CD4-positive, alpha-beta T cell treated with Interferon alpha-2 for 1 hour (primary cell): ENCODE measurements at places on chromosomes 6 and 20.

DNA sequence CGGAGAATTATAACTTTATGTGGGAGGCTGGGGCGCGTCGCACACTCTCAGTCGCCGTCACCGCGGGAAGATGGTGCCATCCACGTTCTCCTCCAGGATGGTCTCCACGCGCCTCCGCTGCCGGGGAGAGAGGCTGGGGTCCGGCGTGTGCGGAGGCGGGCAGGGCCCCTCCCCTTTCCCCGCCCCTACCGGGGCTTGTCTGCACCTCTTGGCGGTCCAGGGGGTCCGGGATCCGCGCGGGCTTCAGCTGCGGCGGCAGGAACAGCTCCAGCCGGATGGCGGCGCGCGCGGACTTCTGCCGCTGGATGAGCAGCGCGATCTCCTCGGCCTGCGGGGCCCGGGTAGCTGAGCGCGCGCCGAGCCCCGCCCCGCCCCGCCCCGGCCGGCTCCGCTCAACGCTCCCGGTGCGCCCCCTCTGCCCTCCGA is 807 bp downstream of the LKAAEAR1 start:
- peak; percentile 79 for DNase-seq

GRCh38 chr20:25532971-25533391 is 52.4 kb downstream of the NINL start:
- no peak for DNase-seq

- no peak for DNase-seq
These were observed 478.2 kb downstream of the CD83 start for GRCh38 chr6:14595751-14596150.

- no peak for DNase-seq
These were observed 10.5 kb downstream of the NKX2-2 start for GRCh38 chr20:21503345-21503744.

GRCh38 chr20:45905505-45906079 is 6.4 kb downstream of the PLTP start:
- DNase-seq, result no peak

DNA sequence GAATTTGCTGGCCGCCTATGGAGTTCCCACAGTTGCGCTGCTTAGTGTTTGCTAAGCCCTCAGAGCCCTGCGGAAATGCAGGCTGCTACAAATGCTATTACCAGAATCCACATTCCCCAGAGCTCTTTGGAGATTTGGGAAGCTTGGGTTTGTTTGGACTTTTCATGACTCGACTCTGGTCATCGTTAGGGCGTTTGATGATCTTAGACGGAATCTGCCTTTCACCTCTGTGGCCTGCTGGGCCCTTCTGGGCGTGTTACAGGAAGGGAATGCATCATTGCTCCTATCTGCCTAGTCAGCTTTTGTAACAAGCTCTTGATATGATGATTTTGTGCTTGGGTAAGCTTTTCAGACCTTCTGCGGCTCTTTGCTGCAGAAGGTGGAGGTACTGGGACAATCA is 50.8 kb downstream of the EYA2 start:
- no peak for DNase-seq

DNA sequence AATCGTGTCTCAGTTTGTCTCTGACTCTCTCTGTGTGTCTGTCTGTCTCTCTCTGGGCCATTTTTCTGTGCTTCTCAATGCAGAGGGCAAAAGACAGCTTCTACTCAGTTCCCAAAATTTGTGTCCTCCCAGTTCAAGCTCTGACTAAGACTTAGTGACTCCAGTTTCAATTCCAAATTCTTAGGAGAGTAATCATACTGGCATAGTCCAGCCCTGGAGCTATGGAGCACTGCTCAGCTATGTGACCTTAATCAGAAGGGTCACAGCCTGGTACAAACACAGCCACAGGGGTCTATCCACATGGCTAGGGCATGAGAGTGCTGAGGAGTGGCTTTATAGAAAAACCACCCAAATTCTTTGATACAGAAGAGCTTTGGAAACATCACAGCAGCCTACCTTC is 91.9 kb downstream of the FOXF2 start:
- no peak for DNase-seq

DNA sequence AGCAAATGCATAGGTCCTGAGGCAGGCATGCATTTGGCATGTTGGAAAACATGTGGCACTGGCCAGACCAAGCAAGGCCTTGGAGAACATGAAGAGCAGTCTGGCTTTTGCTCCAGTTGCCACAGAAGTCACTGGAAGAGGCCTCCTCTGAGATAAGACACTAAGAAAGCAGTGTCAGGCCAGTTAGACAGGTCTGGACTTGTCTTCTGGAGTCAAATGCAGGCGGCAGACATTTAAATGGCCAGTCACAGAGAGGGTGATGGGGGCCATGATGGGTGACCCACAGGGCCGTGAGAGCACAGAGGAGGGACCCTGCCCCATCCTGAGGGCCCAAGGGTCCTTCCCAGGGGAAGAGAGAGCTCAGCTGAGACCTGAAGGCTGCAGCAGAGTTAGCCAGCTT is 26.7 kb upstream of the ADA start:
- no peak for DNase-seq

- DNase-seq, result no peak
These were observed 83.6 kb downstream of the TFAP2B start for GRCh38 chr6:50902260-50902659.

DNA sequence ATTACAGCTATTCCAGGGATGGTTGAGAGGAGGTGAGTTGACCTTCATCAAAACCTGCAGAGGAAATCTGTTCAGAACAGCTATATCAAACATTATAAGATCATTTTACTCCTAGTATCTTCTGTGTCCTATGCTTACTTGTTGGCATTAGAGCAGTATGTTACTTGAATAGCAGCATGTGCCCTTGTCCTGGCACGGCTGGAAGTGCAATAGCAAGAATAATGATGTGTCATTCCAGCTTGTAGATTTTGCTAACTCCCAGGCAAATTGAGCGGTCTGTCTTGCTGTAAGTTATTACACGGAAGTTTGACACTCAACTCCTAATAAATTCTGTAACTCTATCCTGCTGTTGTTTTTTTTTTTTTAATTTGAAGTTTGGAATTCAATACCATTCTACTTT is 385.5 kb downstream of the TENT5A start:
- DNase-seq, result no peak

DNA sequence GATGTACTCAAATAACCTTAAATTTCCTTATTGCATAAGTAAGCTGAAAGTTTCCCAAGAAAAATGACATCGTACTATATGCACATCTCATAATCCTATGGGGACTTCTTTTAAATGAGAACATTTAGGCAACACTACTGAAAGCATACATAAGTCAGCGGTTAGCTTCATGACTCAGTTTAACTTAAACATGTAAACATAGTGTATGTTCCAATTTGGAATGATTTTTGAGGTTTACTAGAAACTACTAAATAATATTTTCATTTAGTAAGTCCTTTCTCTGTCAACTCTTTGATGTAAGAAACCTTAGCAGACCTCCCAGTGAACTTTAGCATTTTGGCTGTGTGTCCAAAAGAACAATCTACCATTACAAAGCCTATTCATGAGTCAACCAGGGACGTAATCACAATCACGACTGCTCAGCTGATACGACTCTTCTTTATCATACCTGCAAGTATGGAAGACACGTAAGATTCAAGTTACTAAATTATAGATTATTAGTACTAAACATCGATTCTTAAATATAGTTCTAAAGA is 19.3 kb downstream of the HIVEP2 start:
- DNase-seq, result no peak

GRCh38 chr6:148203970-148204369 is 138.7 kb upstream of the SASH1 start:
- DNase-seq, result peak; percentile 66

DNA sequence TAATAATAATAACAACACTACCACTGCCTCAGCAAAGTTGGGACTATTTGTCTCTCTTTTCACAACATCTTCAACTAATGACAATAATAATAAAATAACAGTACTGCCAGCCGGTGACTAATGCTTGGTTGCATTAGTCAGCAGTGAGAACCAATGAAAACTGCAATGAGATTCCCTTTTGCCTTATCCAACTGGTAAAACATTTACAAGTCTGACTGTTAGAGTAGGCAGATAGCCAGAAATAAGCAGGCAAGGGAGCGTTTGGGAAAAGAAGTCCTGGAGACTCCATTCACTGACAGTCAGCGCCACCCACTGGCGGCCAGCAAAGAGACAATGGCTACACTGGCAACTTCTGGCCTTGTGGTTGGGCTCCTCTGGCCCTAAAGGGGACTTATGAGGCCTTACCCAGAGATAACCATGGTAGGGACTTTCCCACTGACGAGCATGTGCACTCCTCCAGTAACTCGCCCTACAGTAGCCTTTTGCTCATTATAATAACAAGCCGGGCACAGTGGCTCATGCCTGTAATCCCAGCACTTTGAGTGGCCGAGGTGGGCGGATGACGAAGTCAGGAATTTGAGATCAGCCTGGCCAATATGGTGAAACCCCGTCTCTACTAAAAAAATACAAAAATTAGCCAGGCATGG is 3.4 kb upstream of the NSFL1C start:
- DNase-seq, result peak; percentile 31

- no peak for DNase-seq
These were observed 245.0 kb downstream of the TTLL2 start for GRCh38 chr6:167569879-167570278.

DNA sequence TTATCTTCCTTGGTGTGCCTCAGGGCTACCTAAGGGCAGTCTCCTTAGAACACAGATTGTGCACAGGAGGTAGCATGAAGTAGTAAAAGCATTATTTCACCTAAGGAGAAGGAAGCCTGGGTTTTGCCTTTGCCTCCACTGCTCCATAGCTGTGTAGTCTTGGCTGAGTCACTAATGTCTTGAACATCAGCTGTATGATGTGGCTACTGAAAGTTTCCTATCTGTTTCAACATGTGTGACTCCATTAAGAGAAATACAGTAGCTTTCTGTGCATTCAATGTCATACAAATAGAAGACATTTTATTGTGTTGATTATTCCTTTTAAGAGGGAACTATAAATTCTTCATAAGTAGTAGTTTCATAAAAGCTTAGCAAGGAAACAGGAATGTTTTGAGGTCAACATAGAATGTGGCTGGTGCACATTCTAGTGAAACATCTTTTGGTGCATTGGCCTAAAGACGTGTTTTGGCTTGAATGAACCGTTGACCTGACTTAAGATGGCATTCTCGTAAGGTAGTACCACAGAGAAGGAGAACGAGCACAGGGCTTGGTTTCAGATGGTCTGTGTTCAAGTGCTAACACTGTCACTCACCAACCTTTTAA is 70.6 kb downstream of the CTNNBL1 start:
- DNase-seq, result no peak

- DNase-seq, result no peak
These were observed 63.3 kb downstream of the SLC16A10 start for GRCh38 chr6:111150577-111150976.

- no peak for DNase-seq
These were observed 9.1 kb upstream of the REPS1 start for GRCh38 chr6:138997136-138997535.

GRCh38 chr20:57266291-57267157 is at the start of gene BMP7:
BMP7 (minus strand) TSS chr20:57266641; CDS start chr20:57266122, 519 bp downstream.
- no peak for DNase-seq

- no peak for DNase-seq
These were observed 15.2 kb downstream of the GSTA3 start for GRCh38 chr6:52894285-52894684.

DNA sequence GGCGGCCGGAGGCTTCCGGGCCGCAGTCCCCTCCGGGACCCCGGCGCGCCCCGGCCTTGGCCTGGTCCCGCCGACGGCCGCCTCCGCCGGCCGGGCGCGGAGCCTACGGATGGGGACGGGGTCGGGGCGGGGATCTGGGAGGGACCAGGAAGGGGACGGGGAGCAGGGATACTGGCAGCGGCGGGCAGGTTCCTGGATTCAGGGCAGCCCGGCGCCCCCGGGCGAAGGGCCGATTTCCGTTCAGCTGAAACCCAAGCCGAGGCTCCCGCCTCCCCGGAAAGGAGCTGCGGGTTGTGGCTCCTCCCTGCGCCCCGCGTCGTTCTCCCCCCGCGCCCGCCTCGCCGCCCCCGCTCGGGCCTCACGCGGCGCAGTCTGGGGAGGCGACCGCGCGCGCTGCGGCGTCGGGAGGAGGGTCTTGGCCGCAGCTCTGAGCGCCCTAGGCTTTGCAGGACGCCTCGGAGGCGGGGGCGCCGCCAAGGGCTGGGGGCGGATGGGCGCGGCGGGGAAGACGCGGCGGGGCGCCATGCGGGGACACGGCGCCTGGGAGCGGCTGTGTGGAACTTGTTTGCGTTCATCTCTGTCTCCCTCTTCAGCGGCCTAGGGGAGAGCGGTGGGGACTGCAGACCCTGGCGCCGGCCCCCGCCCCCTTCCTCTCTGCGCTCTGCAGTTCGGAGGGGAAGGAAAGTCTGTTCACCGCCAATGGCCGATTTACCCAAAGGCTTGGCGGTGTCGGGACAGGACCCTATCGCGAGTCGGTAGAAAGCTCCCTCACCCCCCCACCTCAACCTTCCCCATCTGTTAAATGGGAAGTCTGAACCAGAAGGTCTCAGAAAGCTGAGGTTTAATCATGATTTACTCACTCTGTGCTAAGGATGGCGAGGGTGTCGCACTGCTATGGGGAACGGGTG is 22.7 kb upstream of the TMEM181 start:
- DNase-seq, result no peak

DNA sequence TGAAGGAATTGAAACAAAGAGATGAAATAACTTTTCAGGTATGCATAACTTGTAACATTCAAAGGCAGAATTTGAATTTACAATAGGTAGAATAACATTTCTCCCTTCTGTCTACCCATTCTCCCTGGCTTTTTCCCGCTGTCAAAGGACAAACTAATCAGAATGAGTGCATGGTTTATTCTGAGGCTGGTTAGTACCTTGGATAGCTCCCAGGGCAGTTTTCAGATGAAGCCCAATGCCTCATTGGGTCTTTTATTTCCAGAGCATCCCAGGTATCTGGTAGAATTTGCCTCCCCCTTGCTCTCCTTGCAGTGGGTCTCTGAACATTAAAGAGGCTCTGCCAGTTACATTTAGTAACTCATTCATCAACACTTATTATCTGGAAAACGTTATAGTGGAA is 665.5 kb downstream of the BCKDHB start:
- no peak for DNase-seq

GRCh38 chr6:169997930-169998218 is 246.5 kb downstream of the ERMARD start:
- peak; percentile 35 for DNase-seq

- DNase-seq, result no peak
These were observed 17.2 kb downstream of the SCUBE3 start for GRCh38 chr6:35230950-35231349.

GRCh38 chr6:43730634-43731033 is 39.4 kb upstream of the VEGFA start:
- DNase-seq, result no peak

GRCh38 chr6:54578261-54578660 is 268.3 kb upstream of the FAM83B start:
- no peak for DNase-seq
